ENCODE measurements at places on chromosomes 6 and 20.

GRCh38 chr6:7270320-7271204 is 42.4 kb downstream of the SSR1 start:
- no peak for DNase-seq

DNA sequence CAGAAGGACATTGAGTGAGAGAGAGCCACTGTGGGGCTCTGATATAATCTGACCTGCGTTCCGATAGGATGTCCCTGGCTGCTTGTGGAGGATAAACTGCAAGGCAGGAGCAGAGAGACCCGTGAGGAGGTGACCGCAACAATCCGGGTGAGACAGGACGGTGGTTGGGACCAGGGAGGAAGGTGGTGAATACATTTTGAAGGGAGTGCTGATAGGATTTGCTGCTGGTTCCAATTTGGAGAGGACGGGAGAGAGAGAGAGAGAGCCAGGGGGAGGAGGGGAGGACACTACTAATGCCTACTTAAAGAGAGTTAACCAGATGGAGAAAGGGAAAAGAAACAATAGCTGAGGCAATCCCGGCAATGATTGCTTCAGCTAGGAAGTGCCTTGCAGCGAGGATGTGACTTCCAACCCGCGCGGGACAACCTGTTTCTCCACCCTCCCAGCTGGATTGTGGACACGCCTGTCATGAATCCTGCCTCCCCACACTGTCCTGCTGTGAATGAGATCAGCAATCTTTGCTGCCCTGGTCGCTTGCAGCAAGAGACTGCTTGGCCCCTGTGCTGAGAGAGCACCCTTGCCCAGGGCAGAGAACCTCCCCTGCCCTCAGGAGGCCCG is 199.0 kb upstream of the KCNG1 start:
- DNase-seq = no peak

GRCh38 chr20:37627060-37627766 is 66.6 kb upstream of the CTNNBL1 start:
- peak; percentile 69 for DNase-seq

DNA sequence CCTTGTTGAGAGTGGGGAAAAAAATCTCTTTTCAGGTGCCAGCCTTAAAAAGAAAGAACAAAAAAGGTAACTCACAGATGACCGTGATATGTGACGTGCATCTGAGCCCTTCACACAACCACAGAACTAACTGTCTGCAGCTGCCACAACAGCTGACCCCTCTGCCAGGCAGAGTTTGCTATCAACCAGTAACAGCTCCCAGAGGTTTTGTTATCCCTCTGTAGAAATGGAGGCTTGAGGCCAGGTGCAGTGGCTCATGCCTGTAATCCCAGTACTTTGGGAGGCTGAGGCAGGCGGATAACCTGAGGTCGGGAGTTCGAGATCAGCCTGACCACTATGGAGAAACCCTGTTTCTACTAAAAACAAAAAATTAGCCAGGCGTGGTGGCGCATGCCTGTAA is 42.8 kb downstream of the SLC52A3 start:
- DNase-seq = no peak

- no peak for DNase-seq
Observed at GRCh38 chr6:9467741-9468140, 947.1 kb downstream of the TFAP2A start.

DNA sequence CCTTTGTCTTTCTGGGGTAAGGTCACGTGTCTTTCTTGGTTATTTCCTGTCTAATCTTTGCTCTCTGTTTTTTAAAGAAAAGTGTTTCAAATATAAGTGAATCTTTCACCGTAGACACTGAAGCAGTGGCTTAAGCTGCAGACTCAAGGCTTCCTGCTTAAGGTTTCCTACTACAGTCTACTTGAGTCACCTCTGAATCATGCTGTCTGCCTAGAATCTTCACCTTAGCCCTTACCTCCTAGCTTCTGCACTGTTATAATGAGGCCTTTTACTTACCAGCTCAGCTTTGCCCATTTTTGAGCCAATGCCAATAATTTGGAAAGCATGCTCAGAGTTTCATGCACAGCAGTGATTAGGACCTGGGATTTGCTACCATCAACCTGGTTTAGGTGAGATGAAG is 30.6 kb downstream of the ADGRF4 start:
- DNase-seq = no peak

- no peak for DNase-seq
Observed at GRCh38 chr6:149380523-149380922, 19.5 kb upstream of the SUMO4 start.

DNA sequence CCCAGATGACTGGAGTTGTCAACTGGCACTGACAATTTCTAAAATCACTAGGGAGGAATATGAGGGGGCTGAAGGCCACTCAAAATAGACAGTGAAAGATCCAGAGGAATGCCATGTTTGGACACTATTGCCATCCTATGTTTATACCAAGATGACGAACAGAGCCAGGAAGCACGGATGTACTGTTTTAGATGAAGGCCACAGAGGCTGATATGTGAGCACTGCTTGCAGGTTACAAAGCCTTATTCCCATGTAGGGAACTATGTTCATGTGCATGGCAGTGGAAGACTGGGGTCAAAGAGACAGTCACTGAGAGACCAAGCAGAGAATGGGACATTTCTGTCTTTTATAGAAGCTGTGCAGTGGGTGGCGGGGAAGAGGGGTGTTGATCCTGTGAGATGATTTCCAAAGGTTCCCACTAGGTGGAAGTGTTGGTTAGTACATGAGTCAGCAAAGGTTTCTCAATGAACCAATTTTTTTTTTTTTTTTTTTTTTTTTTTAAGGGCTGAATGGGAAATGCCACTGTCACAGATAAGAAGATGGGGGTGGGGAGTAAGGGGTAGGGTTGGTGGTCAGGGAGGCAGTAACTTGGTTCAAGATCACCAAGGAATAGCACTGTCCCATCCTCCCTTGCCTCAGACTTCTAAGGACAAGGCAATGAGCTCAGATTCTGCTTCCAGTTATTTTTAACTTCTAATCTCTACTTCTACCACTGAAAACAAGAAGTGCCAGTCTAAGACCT is 46.7 kb upstream of the MOCS1 start:
- DNase-seq = peak; percentile 16

DNA sequence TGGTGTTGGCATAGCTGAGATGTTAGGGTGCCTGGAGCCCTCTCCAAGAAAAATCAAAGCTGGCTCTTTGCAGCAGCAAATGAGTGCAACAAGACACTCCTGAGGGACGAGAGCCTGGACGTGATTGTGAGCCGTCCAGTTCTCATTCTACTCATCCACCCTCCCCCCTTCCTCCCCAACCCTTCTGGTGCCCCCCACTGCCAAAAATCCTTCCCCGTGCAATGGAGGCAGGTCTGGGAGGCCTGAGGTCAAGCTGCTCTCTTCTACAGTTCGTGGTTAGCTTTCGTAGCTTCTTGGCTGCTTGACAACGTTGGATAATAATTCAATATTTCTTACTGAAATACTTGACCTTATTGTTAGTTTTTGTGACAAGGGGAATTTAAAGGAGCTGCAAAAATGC is 185.3 kb upstream of the SUPT3H start:
- DNase-seq = no peak
